ENCODE measurements at places on chromosomes 6 and 20.

DNA sequence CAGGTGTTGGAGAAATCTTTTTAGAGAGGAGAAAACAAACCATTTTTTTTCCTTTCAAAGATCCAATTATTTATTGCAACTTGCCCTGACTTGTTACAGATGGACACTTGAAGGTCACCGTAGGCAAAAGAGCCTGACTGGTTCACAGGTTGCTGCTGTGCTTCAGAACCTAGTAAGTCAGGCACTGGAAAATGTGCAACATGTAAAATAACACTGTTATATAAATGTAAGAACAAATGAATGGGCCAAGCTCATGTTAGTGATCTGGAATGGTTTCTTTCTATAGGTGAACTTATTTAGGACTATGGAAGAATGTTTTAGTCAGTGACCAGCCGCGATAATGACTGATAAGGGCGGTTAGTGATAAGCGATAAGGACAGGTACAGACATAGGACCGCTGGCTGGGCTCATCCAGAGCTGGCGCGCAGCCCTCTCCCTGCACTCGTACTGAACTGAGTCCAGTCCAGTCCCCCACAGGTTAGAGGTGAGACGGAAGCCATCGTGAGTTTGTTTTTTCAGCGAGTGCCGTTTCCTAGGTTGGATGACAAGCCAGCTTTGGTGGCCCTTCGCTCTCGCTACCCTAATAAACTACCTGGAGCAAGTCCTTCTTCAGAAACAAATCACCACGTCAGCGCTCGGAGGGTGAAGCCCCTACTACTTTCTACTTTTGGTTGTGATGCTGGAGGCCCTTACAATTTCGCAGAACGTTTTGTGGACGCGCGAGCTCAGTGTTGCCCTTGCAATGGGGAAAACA is 94.4 kb upstream of the PRDM1 start:
- H3K4me1 ChIP-seq, result peaks cover 69% of the 10 kb centered on the region
- H3K27me3 ChIP-seq, result peaks cover 28% of the 10 kb centered on the region
- H3K36me3 ChIP-seq, result no peaks in the 10 kb centered on the region
- no peak overlapping the region for H3K27ac ChIP-seq

DNA sequence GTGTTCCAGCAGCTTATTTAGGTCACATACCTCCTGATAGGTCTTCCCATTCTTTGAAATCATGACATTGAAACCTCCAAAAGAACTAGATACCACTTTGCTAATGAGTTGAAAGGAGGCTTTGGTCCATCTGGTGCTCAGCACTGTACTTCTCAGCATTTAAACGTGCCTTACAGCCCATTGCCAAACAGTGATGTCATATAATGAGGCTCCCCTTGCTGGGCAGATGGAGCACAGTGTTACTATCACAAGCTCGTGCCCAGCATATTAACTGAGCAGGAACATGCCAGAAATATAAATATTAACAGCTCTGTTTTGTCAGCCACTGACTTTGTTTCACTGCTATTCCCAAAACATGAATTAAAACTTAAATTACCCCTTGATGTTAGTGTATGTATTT is 25.5 kb upstream of the MAPK13 start:
- peak overlapping the region; percentile 51 for H3K27ac ChIP-seq
- peaks cover 78% of the 10 kb centered on the region for H3K36me3 ChIP-seq
- DNase-seq, result no peak
- H3K4me3 ChIP-seq, result no peak overlapping the region

GRCh38 chr20:19734811-19735210 is 23.2 kb upstream of the RIN2 start:
- peak overlapping the region; percentile 10 for H3K27ac ChIP-seq
- no peak for DNase-seq
- no peak overlapping the region for H3K4me3 ChIP-seq
- no peaks in the 10 kb centered on the region for H3K36me3 ChIP-seq
- H3K4me1 ChIP-seq, result peaks cover 49% of the 10 kb centered on the region

- peaks cover 3% of the 10 kb centered on the region for H3K27me3 ChIP-seq
- no peak overlapping the region for H3K4me3 ChIP-seq
- H3K27ac ChIP-seq, result no peak overlapping the region
- no peak for DNase-seq
- no peaks in the 10 kb centered on the region for H3K4me1 ChIP-seq
Observed at GRCh38 chr6:111267764-111268333, 180.5 kb downstream of the SLC16A10 start.

DNA sequence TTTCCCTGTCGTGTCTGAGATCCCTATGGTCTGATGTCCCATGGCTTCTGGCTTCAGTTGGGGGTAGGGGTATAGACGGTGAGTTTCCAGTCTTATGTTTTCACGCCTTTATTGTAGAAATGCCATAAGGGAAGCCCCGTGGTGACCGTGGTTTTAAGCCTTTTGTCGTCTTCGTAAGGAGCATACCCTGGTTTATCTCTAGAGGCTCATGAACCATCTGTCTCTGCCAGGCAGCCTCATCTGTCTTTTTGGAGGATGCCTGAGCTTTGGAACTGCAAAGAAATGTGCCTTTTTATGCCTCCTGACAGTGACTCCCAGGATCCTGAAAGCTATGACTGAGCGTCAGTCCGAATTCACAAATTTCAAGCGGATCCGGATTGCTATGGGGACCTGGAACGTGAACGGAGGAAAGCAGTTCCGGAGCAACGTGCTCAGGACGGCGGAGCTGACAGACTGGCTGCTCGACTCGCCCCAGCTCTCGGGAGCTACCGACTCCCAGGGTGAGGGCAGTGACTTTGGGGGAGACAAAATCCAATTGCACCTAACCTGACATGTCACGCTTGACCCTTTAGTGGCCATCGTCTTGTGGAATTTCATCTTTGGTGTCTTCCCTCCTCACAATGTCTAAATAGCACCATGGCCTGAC is 84.6 kb downstream of the SYNJ2 start:
- H3K4me1 ChIP-seq, result peaks cover 28% of the 10 kb centered on the region
- H3K36me3 ChIP-seq, result peaks cover 8% of the 10 kb centered on the region
- no peak for DNase-seq
- peaks cover 2% of the 10 kb centered on the region for H3K27me3 ChIP-seq

DNA sequence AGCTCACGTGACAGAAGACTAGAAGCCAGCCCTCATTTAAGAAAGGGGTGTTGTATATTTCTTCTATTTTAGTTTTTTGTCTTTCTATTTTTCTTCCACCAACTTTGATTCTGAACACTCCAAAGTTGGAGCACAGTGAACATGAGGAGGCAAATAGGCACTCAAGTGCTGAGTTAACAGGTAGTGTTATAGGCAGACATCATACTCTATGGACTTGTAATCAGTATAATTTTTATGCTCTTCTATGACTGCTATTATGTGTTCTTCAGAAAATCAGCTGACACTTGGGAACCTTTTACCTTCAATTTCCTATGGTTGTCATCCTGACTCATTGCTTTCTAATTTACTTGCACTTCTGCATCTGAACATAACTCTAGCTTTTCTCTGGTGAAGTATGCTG is 396.3 kb upstream of the EYS start:
- H3K27me3 ChIP-seq, result no peaks in the 10 kb centered on the region
- no peak overlapping the region for H3K27ac ChIP-seq
- no peak overlapping the region for H3K4me3 ChIP-seq
- H3K4me1 ChIP-seq, result no peaks in the 10 kb centered on the region
- DNase-seq, result no peak

DNA sequence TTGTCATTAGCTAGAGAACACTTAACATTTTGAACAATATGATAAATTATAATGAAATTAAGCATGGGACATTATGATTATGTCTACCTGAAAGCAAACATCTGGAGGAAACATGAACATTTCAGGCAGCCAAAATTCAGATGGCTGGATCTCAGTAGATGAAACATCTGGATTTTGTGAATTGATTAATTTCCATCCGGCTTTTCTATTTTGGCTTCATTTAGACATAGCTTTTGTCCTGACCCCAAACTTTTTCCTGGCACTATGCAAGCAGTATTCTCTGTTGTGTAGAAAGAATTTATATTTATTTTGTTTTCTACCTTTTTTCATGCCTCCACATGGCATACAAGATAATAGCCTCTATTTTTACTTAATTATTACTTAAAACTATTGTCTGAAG is 186.3 kb downstream of the OGFRL1 start:
- H3K27ac ChIP-seq, result no peak overlapping the region
- H3K4me3 ChIP-seq, result no peak overlapping the region
- peaks cover 9% of the 10 kb centered on the region for H3K4me1 ChIP-seq
- no peaks in the 10 kb centered on the region for H3K36me3 ChIP-seq

- H3K36me3 ChIP-seq, result no peaks in the 10 kb centered on the region
- no peak for DNase-seq
- H3K4me3 ChIP-seq, result no peak overlapping the region
- H3K27ac ChIP-seq, result no peak overlapping the region
Observed at GRCh38 chr6:127907960-127908640, 7.2 kb upstream of the THEMIS start.

- no peak for DNase-seq
- peaks cover 13% of the 10 kb centered on the region for H3K27me3 ChIP-seq
- H3K4me1 ChIP-seq, result peaks cover 32% of the 10 kb centered on the region
- H3K4me3 ChIP-seq, result no peak overlapping the region
- H3K27ac ChIP-seq, result no peak overlapping the region
Observed at GRCh38 chr20:2305946-2306345, 10.1 kb downstream of the TGM3 start.

DNA sequence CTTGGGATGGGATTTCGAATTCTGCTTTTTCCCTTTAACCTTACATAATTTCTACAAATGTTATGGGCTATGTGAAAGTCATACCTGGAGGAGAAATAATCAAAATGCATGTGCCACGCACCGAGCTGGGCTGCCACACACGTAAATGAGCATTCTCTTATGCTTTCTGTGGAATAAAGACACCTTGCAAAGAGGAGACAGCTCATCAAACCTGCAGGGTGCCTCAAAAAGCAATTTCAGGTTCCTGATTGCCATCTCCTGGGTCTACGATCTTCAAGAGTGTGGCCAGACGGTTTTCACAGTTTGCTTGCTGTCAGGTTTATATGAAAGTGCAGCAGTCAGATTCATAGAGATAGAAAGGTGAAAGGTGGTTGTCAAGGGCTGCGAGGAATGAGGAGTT is 36.6 kb downstream of the DUSP22 start:
- H3K4me1 ChIP-seq, result peaks cover 7% of the 10 kb centered on the region
- no peaks in the 10 kb centered on the region for H3K27me3 ChIP-seq
- no peak for DNase-seq

- peak overlapping the region; percentile 60 for H3K27ac ChIP-seq
- peaks cover 3% of the 10 kb centered on the region for H3K27me3 ChIP-seq
- no peaks in the 10 kb centered on the region for H3K36me3 ChIP-seq
- no peak overlapping the region for H3K4me3 ChIP-seq
Observed at GRCh38 chr6:119544325-119545175, 195.0 kb upstream of the MAN1A1 start.

GRCh38 chr20:37941992-37942391 is 39.1 kb downstream of the VSTM2L start:
- H3K27me3 ChIP-seq, result peaks cover 15% of the 10 kb centered on the region
- no peak overlapping the region for H3K27ac ChIP-seq
- no peak overlapping the region for H3K4me3 ChIP-seq
- no peak for DNase-seq
- H3K36me3 ChIP-seq, result no peaks in the 10 kb centered on the region

GRCh38 chr20:41696428-41696827 is 78.3 kb upstream of the CHD6 start:
- no peak overlapping the region for H3K27ac ChIP-seq
- DNase-seq, result no peak
- no peak overlapping the region for H3K4me3 ChIP-seq
- peaks cover 7% of the 10 kb centered on the region for H3K4me1 ChIP-seq

DNA sequence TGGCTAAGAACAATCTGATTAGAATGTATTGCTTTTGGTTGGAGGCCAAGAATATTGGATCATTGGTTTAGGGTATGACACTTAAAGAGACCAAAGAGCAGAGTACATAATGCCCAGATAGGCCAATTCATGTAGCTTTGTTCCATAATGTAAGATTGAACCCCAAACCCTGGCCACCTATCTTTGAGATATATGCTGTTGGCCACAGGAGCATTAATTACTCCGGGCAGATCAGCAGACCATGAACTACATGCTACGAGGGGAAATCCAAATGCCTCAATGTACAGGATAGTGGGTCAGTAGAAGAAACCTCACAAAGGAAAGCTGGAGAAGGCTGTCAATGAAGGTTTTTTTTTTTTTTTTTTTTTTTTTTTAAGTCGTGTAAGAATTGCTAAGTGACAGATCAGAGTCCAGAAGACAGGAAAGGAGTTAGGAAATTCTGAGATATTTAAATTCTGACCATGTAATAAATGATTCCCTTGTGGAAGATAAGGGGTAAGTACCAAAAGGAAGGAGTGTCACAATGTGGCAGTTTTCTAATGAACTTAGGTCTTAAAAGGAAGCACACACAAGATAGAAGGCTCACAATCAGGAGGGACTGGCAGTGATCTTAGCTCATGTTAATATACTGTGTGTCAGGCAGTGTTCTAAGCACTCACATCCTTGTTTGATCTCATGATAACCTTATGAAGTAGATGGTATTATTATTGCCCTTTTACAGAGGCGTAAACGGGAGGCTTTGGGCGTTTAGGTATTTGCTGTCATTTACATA is 61.4 kb downstream of the CARMIL1 start:
- H3K4me1 ChIP-seq, result peaks cover 8% of the 10 kb centered on the region
- no peaks in the 10 kb centered on the region for H3K36me3 ChIP-seq
- no peak for DNase-seq
- H3K27me3 ChIP-seq, result peaks cover 5% of the 10 kb centered on the region
- H3K27ac ChIP-seq, result no peak overlapping the region

DNA sequence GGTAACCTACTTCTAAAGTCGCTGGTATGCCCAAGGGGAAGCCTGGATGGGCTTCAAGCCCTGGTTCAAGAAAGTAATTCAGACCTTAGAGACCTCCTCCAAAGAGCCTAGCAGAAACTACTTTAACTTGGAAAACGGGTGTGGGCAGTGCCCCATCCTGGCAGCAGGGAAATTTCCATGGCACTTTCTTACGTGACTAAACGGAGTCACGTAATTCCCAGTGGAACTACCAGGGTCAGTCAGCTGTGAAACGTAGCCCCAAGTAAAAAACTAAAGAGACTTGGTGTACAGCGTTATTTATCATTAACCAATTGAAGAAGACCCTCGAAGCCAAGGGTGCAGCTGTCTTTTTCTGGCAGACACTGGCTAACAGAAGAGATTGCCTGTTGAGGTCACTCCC is 114.0 kb downstream of the RCAN2 start:
- no peak for DNase-seq
- H3K27me3 ChIP-seq, result peaks cover 3% of the 10 kb centered on the region

DNA sequence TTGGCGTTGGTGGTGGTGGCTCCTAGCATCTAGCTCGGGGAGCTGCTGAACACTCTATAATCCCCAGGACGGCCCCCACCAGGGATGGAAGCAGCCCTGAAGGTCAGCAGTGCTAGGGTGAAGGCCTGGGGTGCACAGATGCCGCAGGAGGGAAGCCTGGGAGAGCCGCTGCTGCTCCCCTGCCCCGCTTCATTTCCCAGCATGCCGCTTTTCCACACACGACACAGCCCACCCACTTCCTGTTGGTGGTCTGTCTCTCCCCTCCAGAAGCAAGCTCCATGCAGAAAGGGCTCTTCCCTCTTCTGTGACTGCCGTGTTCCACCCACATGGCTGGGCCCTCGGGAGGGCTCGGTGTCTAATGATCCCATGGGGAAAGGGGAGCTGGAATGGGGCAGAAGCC is 35.3 kb downstream of the GNAS-AS1 start:
- DNase-seq, result no peak
- peaks cover 16% of the 10 kb centered on the region for H3K36me3 ChIP-seq
- H3K4me1 ChIP-seq, result peaks cover 7% of the 10 kb centered on the region
- no peak overlapping the region for H3K4me3 ChIP-seq

- H3K4me3 ChIP-seq, result no peak overlapping the region
- no peak overlapping the region for H3K27ac ChIP-seq
- peaks cover 5% of the 10 kb centered on the region for H3K36me3 ChIP-seq
- H3K27me3 ChIP-seq, result no peaks in the 10 kb centered on the region
Observed at GRCh38 chr6:51855310-51856082, 231.9 kb downstream of the PKHD1 start.
